T47D (cell line): ENCODE measurements at places on chromosomes 5 and 9.

GRCh38 chr5:71872311-71872864 is 153.3 kb downstream of the CARTPT start:
- DNase-seq: no peak

GRCh38 chr9:13557746-13558145 is 278.3 kb upstream of the MPDZ start:
- no peak for DNase-seq

GRCh38 chr9:128141604-128142003 is 7.6 kb upstream of the LCN2 start:
- DNase-seq: no peak

- DNase-seq: no peak
These were observed 1383.0 kb upstream of the C9orf72 start for GRCh38 chr9:28956116-28956880.

- peak; percentile 42 for DNase-seq
These were observed 42.9 kb downstream of the OR2K2 start for GRCh38 chr9:111287127-111287526.

GRCh38 chr5:53326424-53327153 is 153.8 kb upstream of the FST start:
- no peak for DNase-seq

- no peak for DNase-seq
These were observed 123.7 kb downstream of the C9orf50 start for GRCh38 chr9:129497005-129497812.

- DNase-seq: no peak
These were observed 2.6 kb downstream of the ZNF79 start for GRCh38 chr9:127426756-127427155.

- DNase-seq: no peak
These were observed 728.0 kb upstream of the C9orf72 start for GRCh38 chr9:28301281-28301680.

DNA sequence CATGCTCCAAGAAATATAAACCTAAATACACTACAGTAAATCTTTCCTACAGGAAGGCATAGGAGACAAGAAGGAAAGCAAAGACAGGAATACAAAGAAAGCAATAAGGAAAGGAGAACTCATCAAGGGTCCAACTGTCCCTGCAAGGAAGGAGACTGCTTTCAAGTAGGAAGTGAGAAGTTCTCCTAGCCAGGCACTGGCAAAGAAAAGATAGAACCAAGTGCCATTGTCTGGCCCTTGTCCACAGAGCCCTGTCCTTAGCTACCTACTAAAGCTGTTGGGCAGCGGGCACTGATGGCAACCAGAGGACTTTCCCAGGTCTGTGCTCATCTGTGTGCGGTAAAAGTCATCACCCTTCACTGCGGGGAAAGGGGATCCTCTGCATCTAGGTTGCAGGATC is 108.2 kb downstream of the KLHL3 start:
- DNase-seq: no peak
